CD4-positive, alpha-beta T cell (primary cell): ENCODE measurements at places on chromosomes 6 and 20.

- peaks cover 30% of the 10 kb centered on the region for H3K27me3 ChIP-seq
- no peaks in the 10 kb centered on the region for H3K36me3 ChIP-seq
- H3K27ac ChIP-seq = no peak overlapping the region
- H3K4me3 ChIP-seq = no peak overlapping the region
These were observed 9.6 kb upstream of the KCNQ2 start for GRCh38 chr20:63482021-63482587.

DNA sequence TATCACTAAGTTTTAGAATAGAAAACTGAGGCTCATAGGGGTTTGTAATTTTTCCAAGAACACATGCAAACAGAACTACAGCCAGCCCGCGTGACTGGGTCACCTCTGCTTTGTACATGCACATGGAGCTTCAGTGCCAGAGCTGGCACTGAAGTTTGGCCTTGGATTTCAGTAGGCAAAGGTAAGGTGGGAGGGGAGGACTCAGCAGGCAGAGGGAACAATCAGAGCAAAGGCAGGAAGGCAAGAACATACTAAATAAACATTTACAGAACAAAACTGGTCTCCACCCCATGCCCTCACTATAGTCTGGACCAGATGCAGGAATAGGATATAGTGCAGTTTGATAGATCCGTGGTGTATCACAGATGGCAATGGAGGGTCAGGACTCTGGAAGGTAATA, 13.6 kb upstream of the ABRACL start:
- no peak for DNase-seq
- H3K36me3 ChIP-seq = no peaks in the 10 kb centered on the region
- no peak overlapping the region for H3K4me3 ChIP-seq
- H3K27ac ChIP-seq = no peak overlapping the region
- no peaks in the 10 kb centered on the region for H3K4me1 ChIP-seq

- no peaks in the 10 kb centered on the region for H3K4me1 ChIP-seq
- H3K27me3 ChIP-seq = no peaks in the 10 kb centered on the region
- no peak for DNase-seq
- no peak overlapping the region for H3K27ac ChIP-seq
These were observed 33.8 kb upstream of the SULF2 start for GRCh38 chr20:47818996-47819609.

GRCh38 chr20:59385480-59385879, 85.1 kb downstream of the EDN3 start:
- H3K4me3 ChIP-seq = no peak overlapping the region
- H3K27me3 ChIP-seq = no peaks in the 10 kb centered on the region

- no peak for DNase-seq
- no peak overlapping the region for H3K4me3 ChIP-seq
- H3K4me1 ChIP-seq = no peaks in the 10 kb centered on the region
- peaks cover 3% of the 10 kb centered on the region for H3K27me3 ChIP-seq
- H3K27ac ChIP-seq = no peak overlapping the region
These were observed 9.0 kb downstream of the MRAP2 start for GRCh38 chr6:84042603-84043002.

GRCh38 chr6:167786853-167787675, 39.6 kb upstream of the AFDN start:
- H3K36me3 ChIP-seq = no peaks in the 10 kb centered on the region
- no peaks in the 10 kb centered on the region for H3K27me3 ChIP-seq
- no peaks in the 10 kb centered on the region for H3K4me1 ChIP-seq
- DNase-seq = no peak
- no peak overlapping the region for H3K4me3 ChIP-seq
- H3K27ac ChIP-seq = no peak overlapping the region

DNA sequence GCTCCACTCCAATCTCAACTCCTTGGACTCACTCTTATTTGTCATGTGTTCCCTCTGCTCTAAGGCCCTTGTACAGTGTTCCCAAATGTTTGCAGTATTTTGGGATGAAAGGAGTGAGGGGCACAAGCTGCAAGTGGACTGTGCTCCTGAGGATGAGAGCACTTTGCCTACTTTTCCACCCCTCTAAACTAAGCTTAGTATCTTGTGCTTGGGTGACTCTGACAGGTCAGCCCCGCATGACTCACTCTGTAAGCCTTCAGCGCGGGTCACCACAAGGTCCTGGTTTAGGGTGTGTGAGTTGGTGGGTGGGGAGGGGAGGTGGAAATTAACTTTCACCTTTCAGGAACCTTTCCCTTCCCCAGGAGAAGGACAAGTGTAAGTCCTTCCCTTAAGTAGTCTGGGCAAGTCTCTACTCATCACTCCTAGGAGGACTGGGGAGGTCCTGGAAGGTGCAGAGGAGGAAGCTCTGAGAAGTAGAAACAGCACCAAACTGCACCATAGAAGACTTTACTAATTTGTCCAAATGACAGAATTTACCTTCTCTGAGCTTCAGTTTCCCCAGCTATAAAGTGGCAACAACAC, 68.8 kb upstream of the EPB41L1 start:
- no peaks in the 10 kb centered on the region for H3K36me3 ChIP-seq
- H3K4me3 ChIP-seq = no peak overlapping the region
- peaks cover 22% of the 10 kb centered on the region for H3K27me3 ChIP-seq
- DNase-seq = no peak

GRCh38 chr20:49989234-49990065, 6.7 kb downstream of the SNAI1 start:
- H3K27me3 ChIP-seq = no peaks in the 10 kb centered on the region
- peaks cover 4% of the 10 kb centered on the region for H3K4me1 ChIP-seq
- DNase-seq = no peak
- H3K4me3 ChIP-seq = no peak overlapping the region

- H3K36me3 ChIP-seq = no peaks in the 10 kb centered on the region
- H3K27me3 ChIP-seq = peaks cover 5% of the 10 kb centered on the region
- no peak for DNase-seq
- no peak overlapping the region for H3K4me3 ChIP-seq
- no peaks in the 10 kb centered on the region for H3K4me1 ChIP-seq
- no peak overlapping the region for H3K27ac ChIP-seq
These were observed 18.8 kb downstream of the ARHGAP40 start for GRCh38 chr20:38620441-38620840.

- H3K27me3 ChIP-seq = no peaks in the 10 kb centered on the region
- no peak overlapping the region for H3K27ac ChIP-seq
- no peak overlapping the region for H3K4me3 ChIP-seq
- DNase-seq = no peak
- no peaks in the 10 kb centered on the region for H3K4me1 ChIP-seq
These were observed 72.4 kb downstream of the GRIK2 start for GRCh38 chr6:101465863-101466262.

- no peak for DNase-seq
- H3K27ac ChIP-seq = peak overlapping the region; percentile 54
- H3K27me3 ChIP-seq = no peaks in the 10 kb centered on the region
These were observed 13.5 kb upstream of the RAB5IF start for GRCh38 chr20:36591854-36592641.

GRCh38 chr6:108127826-108128225, 38.0 kb upstream of the NR2E1 start:
- H3K27ac ChIP-seq = no peak overlapping the region
- H3K4me1 ChIP-seq = no peaks in the 10 kb centered on the region
- H3K4me3 ChIP-seq = no peak overlapping the region
- no peak for DNase-seq

DNA sequence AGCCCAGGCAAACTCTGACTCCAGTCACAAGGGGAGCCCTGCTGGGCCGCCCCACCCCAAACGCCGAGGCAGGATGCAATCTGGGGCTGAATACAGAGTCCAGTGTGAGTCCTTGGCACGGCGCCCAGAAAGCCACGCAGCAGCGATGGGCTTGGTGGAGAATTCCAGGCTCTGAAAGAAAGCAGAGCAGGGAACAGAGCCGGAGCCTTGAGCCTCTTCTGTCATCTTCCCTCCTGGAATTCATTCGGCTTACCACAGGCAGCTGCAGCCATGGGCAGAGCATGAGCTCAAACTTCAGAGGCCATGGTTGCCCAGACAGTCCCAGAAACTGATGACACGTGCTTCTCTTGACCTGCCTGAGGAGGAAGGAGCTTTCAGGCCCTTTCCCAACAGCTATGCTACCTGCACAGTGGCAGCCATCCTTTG, 441.1 kb upstream of the JARID2 start:
- no peak overlapping the region for H3K4me3 ChIP-seq
- H3K4me1 ChIP-seq = no peaks in the 10 kb centered on the region
- DNase-seq = no peak
- H3K27me3 ChIP-seq = peaks cover 3% of the 10 kb centered on the region

- H3K4me3 ChIP-seq = no peak overlapping the region
- no peak overlapping the region for H3K27ac ChIP-seq
- DNase-seq = peak; percentile 75
- H3K36me3 ChIP-seq = no peaks in the 10 kb centered on the region
- H3K4me1 ChIP-seq = no peaks in the 10 kb centered on the region
These were observed 18.4 kb upstream of the MMP24 start for GRCh38 chr20:35207950-35208611.

DNA sequence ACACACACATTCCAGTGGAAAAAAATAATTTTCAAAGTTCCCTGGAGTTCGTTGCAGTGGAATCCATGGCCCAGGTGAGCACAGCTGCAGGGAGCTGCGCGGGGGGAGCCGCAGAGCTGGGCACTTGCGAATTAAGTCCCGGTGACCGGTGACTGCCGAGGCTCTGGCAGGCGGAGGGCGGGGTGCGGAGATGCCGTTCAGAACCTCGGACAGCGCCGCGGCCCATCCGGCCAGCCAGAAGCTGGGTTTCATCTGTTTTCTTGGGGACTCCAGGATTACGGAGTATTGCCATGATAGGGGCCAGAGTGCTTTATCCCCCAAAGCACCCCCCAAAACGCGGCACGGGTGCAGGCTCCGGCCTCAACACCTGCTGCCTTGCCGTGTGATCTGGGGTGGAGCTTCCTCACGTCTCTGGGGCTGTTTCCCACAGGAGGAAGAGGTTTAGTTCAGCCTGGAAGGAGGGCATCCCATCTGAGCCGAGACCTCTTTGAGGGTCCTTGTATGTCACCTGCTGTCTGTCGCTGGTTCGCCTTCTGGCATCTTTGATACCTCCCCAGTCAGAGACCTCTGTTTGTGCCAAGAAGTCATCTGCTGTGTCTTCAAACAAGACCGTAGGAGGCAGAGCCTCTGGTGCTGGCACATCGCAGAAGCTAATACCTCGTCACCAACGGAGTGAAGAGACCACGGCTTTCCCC, 99.4 kb downstream of the YTHDF1 start:
- DNase-seq = no peak
- peaks cover 4% of the 10 kb centered on the region for H3K4me1 ChIP-seq
- H3K27ac ChIP-seq = no peak overlapping the region
- H3K4me3 ChIP-seq = no peak overlapping the region
- peaks cover 30% of the 10 kb centered on the region for H3K27me3 ChIP-seq
- no peaks in the 10 kb centered on the region for H3K36me3 ChIP-seq

DNA sequence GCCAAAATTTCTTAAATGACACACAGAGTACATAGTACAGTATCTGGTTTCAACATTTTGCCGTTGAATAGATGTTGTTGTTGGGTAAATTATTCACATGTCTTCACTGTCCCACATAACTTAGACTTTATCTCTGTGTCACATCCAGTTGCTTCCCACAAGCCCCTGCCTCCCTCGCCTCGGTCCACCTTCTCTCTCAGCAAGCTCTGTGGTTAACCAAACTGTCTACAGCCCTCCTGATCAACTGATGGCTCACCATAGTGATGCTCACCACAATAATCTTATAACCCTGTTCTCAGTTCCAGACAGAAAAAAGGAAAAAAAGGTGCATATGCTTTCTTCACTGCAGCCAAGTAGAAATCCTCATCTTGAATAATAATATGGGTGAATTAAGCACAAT, 23.0 kb downstream of the IL17F start:
- H3K4me1 ChIP-seq = peaks cover 2% of the 10 kb centered on the region
- H3K36me3 ChIP-seq = no peaks in the 10 kb centered on the region
- H3K27ac ChIP-seq = no peak overlapping the region
- H3K4me3 ChIP-seq = no peak overlapping the region
- no peaks in the 10 kb centered on the region for H3K27me3 ChIP-seq

GRCh38 chr6:20008131-20008530, 171.0 kb downstream of the ID4 start:
- no peak overlapping the region for H3K4me3 ChIP-seq
- no peaks in the 10 kb centered on the region for H3K36me3 ChIP-seq
- no peaks in the 10 kb centered on the region for H3K27me3 ChIP-seq

- no peak overlapping the region for H3K27ac ChIP-seq
- H3K4me1 ChIP-seq = no peaks in the 10 kb centered on the region
These were observed 148.2 kb upstream of the PREP start for GRCh38 chr6:105550955-105551620.

GRCh38 chr6:166411721-166412151, 29.0 kb upstream of the MPC1 start:
- peak overlapping the region; percentile 58 for H3K27ac ChIP-seq
- no peaks in the 10 kb centered on the region for H3K27me3 ChIP-seq
- H3K4me3 ChIP-seq = peak overlapping the region; percentile 44
- H3K4me1 ChIP-seq = peaks cover 63% of the 10 kb centered on the region

DNA sequence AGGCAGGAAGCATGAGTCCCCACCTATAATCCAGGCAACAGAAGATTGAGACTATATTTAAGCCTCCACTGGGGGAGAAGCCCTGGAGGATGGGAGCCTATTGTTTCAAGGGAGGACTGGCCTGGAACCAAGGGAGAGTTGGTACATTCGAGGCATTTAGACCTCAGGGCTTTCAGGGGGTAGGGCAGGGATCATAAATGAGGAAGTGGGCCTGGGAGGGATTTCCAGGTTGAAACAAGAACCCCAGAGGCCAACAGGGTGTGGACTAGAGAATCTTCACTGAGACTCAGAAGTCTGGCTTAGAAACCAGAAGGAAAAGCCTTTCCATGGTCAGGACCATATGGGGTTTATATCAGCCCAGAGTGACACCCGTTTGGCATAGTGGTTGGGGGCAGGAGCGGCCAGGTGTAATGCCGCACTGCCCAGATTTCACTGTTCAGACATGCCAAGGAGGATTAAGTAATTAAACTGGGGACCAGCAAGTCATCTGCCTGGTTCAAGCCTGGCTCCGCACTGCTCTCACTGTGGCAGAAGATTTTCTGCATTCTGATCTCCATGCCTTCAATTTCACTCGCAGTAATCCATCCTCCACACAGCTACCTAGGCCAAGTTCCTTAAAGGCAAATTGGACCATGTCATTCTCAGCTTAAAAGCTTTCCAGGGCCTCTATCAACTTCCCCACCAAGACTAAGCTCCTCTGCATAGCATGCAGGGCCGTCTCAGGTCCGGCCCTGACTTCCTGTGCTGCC, 17.8 kb downstream of the LRFN2 start:
- DNase-seq = no peak
- H3K4me1 ChIP-seq = no peaks in the 10 kb centered on the region
- no peaks in the 10 kb centered on the region for H3K36me3 ChIP-seq
- no peak overlapping the region for H3K27ac ChIP-seq

DNA sequence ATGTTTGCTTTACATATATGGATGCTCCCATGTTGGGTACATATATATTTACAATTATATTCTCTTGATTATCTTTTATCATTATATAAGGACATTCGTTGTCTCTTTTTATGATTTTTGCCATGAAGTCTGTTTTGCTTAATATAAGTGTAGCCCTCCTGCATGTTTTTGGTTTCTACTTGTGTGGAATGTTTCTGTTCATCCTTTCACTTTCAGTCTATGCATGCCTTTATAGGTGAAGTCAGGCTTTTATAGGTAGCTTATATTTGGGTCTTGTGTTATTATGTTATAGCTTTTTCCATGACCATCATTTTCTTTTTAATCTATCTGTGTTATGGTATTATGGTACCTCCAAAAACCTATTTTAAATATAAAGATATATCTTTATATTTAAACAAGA, 612.5 kb upstream of the HS3ST5 start:
- H3K27me3 ChIP-seq = no peaks in the 10 kb centered on the region
- no peaks in the 10 kb centered on the region for H3K4me1 ChIP-seq
- no peak for DNase-seq
- no peak overlapping the region for H3K27ac ChIP-seq
- H3K36me3 ChIP-seq = no peaks in the 10 kb centered on the region
